ENCODE measurements at places on chromosomes 7 and 10.

- DNase-seq, result no peak
Observed at GRCh38 chr7:112594397-112594796, 113.6 kb downstream of the LSMEM1 start.

DNA sequence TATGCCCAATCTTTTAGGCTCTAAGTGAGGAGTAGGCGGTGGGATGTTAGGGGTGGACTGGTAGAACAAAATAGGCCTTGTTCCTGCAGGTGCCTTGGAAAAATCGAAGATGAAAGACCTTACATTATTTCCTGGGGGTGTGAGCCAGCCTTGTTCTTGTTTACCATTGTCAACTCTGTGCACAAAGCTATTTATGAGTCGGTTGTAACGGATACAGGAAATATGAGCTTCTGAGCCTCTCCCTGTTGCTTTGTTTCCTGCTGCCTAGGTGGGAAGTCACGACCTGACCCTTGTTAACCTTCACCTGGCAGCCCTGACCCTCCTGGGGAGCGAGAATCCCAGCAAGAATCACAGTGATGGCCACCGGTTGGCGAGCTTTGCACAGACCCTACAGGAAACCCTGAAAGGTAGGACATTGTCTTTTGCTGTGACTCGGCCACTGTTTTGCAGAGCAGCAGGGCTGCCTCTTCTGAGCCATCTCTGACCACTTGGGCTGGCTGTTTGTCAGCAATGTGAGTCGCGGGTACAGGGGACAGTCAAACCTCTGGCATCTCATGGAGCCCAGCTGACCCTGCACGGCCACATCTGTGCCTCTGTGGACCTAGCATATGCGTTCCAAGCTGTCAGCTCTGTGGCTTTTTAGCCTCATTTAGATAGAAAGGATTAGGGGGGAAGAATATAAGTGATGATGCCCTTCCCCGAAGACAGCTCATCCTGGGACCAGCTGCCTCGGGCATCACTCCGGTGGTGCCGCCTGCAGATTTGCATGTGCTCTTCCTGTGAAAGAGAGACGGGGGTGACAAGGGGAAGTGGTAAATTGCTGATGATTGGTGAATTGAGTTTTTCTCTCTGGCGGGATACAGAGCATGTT is 102.1 kb upstream of the ANLN start:
- no peak for DNase-seq

- DNase-seq, result no peak
Observed at GRCh38 chr7:51217804-51218203, 98.8 kb downstream of the COBL start.

- no peak for DNase-seq
Observed at GRCh38 chr10:118585794-118586193, 9.7 kb downstream of the PRLHR start.

DNA sequence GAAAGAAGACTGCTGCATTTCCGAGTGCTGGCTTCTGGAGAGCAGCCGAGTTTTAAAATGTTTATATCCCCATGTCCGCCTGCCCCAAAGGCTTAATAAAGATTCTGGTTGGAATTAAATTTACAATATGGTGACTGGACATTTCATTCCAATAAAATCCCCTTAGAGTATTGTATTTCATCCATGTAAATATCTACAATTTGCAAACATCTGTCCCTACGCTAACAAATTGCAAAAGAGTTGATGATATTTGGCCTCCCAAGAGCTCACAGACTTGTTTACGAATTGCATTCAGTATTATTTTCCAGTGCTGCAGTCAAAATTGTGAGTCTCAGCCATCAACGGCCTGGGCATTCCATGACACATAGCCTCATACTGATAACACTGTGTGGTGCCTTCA is 50.1 kb downstream of the PLEKHS1 start:
- DNase-seq, result no peak

- no peak for DNase-seq
Observed at GRCh38 chr7:143437578-143437977, 5.7 kb upstream of the TAS2R60 start.

- no peak for DNase-seq
Observed at GRCh38 chr10:128405450-128405849, 279.2 kb upstream of the MKI67 start.

DNA sequence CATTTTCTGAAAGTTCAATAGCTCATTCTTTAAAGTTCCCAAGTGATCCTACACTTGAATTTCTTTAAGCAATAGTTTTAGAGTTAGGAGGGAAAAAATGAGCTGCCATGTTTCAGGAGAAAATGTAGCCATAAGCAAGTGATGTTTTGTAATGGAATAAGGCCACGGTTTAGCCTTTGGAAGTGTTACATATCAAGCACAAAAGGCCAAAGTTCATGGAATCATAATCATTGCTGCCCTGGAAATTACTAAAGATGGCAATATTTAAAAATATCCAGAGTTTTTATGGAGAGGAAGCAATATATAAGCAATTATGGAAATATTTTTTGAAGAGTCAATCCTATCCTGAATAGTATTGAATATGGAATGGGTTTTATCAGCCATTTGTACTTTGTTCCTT is 68.4 kb downstream of the ETV1 start:
- no peak for DNase-seq

DNA sequence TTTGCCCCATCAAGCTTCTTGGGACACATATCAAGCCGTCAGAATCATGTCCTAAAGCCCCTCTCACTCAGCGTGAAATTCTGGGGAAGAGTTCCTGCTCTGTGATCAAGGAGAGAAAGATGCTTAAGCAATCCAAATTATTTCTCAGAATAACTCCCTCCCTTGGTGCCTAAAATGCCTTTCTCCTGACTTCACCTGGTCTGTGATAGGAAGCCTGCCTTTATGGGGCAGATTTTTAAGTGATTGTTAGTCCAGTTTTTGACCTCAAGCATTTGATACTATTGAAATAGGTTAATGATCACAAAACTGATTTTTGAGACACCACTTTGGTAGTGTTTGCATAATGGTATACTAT is 76.4 kb upstream of the MAGI2 start:
- DNase-seq, result no peak

DNA sequence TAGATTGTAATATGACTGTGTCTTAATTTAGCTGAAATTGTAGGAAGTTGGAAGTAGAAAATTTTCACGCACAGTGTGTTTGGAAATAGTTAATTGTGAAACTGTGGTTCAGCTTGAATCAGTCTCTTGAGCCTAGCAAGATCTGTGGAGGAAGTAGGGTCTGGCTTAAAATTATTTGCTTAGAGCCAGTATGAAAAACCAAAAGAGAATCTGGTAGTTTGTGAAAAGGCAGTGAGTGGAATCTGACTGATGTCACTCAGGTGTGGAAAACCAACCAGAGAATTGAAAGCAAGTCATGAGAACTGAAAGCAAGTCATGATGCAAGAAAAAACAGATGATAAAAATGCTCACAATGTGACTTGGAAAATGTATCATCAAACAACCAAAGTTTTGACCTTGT is 11.5 kb downstream of the LIPJ start:
- DNase-seq, result no peak

DNA sequence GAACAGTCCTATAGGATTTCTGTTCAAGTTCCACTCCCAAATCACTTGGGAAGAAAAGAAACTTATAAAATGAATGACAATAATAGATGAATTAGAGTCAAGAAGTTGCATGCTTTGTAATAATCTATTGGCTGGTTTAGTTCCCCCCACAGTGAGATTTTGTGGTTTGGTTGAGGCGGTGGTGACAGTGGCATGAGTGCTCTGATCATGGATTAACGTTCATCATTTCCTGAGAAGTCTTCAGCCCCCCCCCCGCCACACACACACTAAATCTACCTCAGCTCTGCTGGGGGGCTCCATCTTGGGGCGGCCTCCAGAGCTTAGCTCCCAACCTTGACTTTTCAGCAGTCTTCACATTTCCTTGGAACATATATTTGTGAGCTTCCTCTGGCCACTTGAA is 121.7 kb downstream of the ABCA13 start:
- no peak for DNase-seq

GRCh38 chr7:121406461-121406860 is 10.4 kb upstream of the FAM3C start:
- DNase-seq, result no peak

- no peak for DNase-seq
Observed at GRCh38 chr7:102260856-102261255, 25.8 kb upstream of the SH2B2 start.

GRCh38 chr10:35251373-35252100 is 84.8 kb upstream of the CCNY start:
- DNase-seq, result no peak

DNA sequence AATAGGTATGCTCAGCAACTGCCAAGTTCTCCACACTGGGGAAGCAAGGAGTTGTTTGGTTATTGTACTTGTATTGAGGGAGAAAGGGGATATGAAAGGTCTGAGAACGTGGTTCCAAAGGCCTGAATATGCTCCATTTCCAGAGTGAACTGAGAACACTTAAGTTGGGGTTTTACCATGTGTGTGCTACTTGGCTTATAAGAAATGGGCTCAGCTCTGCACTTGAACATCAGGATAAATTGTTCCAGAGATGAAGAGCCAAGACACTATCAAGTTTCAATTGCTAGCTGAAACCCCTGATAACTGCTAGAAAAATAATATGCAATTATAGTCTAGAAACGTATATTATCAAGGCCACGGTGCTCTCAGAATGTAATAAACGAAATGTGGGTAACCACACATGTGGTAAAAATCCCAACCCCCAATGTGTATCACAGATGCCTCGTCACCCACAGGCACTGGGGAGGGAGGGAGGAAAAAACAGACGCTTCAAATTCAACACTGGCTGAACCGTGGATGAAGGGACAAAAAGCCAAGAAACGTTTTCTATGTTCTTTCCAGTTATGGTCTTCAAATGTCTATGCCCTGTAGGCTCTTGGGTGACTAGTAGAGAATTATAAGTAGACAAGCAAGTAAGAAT is 16.3 kb downstream of the ELMO1 start:
- DNase-seq, result no peak

DNA sequence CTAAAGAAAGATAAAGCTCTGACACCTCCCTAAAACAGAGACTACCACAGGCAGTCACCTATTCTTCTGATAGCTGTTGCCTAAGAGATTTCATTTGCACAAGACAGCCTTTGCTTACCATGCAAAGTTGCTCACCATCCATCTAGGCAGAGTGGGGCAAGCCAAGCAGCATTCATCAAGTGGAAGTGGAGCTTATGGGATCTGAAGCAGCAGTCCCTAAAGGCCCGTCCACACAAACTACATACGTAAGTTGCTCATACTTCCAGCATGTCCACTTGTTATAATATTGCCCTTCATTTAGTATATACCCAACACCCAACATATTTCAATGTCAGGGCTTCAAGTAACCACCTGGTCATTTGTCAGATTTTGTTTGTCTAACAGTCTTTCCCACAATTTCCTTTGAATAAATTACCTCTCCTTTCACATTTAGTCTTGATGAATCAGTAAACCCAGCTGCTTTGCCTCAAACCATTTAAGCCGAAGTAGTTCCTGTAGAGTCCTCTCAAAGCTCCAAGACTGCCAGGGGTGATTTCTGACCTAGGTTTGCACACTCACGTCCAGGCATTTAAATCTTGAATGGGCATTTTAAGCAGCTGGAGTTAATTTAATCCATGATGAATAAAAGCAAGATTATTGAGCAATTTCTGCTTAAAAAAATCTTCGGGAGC is 67.9 kb downstream of the ATAD1 start:
- no peak for DNase-seq

DNA sequence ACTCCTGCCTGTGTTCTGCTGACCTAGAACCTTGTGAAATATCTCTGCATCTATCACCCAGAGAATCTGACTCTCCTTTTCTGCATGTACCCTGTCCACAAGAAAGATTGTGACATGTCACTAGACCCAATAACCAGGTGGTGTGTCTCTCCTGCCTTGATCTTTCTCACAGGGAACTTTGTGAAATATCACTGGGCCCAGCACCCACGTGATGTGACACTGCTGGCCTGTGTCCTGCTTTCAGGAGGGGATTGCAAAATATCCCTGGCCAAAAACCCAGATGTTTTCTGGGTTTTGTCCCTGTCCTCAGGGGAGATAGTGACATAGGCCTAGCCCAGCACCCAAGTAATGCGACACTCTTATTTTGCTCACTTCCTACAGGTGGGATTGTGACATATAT is 10.1 kb upstream of the ZNF107 start:
- DNase-seq, result no peak

DNA sequence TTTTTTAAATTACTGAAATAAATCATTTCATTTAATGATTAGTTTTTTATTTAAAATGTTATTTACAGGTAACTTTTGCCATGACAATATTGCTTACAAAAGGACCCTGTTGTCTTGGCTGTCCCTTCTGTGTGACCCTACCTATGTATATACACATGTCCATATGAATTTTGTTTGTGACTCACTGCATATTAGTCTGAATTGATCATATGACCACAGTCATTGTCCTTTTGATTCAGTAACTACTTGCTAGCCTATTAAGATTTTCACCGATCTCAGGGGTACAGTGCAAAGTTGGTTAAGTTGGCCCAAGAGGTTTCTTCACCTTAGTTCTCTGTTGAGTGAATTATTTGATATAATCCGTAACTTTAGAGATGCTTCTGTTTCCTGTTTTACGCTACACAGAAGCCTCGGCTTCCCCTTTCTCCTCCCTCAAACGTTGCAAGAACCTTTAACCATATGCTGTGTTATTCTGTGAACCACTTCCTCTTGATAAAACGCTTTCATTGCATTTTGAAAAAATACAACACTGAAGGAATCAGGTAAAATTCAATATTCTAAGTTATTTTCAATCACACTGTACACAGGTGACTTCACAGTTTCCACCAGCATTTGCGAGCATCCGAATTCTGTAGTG is 43.9 kb downstream of the APBB1IP start:
- DNase-seq, result no peak

DNA sequence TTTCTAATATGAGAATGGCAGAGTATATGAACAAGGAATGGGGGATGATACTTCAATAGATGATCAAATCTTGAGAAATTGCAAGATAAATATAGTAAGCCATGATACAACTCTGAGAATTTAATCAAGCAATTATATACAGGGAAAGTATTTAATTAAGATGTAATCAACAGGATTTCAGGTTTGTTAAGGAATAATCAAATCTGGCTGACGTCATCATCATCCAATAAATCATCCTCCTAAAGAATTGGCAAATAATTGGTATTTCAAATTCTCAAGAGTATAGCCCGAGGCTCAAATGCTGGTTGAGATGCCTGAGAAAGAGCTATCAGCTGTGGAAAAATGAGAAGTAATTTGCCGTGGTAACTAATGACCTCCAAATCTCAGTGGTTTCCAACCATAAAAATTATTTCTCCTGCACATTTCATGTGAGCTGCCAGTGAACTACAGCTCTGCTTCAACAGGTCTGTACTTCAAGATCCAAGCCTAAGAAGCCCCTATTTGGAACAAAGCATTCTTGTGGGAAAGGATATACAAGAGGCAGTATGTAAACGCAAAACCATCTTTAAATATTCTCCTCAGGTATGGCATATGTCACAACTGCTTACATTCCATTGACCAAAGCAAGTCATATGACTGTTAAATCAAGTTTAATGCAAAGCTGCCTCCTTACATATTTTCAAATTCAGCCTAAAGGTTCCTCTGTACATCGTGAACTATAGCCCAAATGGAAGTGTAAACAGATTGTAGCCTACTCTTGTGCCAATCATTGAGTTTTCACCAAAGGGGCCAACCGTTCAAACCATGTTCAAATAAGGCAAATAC is 503.0 kb downstream of the KIF20B start:
- no peak for DNase-seq

GRCh38 chr7:155265961-155266360 is 31.7 kb upstream of the INSIG1 start:
- DNase-seq, result no peak

Measured in NCI-H1417 treated with DMSO at 0.1 percent for 48 hours (cell line).